ENCODE measurements at places on chromosomes 3 and 15.

- DNase-seq: no peak
Observed at GRCh38 chr3:116872688-116873087, 163.1 kb downstream of the TUSC7 start.

DNA sequence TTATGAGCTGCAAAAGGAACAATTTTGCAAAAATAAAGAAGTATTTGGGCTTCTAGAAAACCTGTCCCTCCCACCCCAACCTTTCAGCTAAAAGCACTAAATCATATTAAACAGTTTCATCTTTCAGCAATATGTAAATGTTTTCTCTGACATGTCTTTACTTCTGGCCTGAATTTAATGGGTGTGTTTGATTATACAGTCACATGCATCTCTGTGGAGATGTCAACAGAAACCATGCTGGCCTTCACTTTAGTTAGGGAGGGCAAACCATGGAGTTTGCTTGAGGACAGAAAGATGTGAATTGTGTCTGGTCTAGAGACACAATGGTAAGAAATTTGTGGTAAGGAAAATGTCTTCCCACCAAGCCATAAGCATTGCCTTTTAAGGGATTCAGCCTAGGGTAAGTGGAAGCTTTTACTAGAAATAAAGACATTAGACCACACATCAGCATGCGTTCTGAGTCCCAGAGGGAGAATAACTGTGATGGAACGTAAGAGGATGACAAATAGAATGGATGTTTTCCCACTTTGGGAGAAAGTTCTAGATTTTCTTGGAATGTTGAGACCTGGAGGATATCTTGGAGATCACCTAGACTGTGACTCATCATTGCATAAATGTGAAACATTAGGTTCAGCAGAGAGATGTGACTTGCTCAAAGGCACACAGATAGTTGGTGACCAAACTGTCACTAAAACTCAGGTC lies 68.9 kb downstream of the ST8SIA2 start:
- DNase-seq: no peak

DNA sequence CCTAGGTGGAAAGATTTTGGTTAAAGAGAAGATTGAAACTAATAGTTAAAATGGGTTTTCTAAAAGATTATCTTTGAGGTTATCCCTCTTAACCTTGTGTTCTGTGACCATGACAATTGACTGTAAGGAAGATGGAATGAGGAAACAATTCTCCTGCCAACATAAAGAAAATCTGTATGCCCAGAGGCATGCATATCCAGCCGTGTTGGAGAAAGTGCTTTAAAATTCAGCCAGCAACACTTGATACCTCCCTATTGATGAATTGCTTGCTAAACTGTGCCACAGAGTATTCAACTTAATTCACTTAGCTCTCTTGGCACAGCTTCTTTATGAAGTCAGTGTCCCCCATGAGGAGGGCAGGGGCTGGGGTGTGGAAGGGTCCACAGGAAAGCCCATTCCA lies 203.5 kb downstream of the UBE2E2 start:
- DNase-seq: no peak

GRCh38 chr15:78197632-78198031 lies 36.7 kb downstream of the ACSBG1 start:
- no peak for DNase-seq

DNA sequence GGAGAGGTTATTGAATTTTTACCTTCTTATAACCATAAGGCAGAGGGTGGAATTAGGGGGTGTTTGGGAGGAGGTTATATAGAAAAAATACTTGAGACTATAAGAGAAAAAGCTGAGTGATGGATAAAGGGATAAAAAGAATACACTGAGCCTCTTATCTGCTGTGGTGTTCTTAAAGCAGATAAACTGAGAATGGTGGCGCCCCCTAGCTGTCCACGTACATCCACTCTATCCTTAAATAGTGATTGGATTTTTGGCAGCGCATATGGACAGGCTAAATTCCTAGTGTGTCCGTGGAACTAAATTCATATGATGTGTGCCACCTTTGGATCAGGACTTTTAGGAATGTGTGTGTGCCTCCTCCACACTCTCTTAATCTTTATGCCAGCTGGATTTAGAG lies 121.1 kb downstream of the OXSM start:
- no peak for DNase-seq

DNA sequence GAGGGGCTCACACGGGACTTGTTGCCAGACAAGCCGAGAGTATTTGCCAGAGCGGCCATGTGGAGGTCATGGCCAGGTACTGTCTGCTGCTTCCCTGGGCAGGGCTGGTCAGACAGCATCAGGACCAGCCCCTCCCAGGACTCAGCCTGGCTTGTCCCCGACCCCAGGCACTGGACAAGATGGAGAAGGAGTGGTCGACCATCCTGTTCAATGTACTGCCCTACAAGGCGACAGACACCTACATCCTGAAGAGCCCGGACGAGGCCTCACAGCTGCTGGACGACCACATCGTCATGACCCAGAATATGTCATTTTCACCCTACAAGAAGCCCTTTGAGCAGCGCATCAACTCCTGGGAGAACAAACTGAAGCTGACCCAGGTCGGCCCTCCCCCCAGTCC lies 38.6 kb downstream of the DNAH1 start:
- DNase-seq: no peak

- no peak for DNase-seq
Observed at GRCh38 chr3:145900056-145900829, 260.7 kb downstream of the PLOD2 start.

GRCh38 chr3:3151513-3151912 lies 24.8 kb downstream of the TRNT1 start:
- DNase-seq: no peak

DNA sequence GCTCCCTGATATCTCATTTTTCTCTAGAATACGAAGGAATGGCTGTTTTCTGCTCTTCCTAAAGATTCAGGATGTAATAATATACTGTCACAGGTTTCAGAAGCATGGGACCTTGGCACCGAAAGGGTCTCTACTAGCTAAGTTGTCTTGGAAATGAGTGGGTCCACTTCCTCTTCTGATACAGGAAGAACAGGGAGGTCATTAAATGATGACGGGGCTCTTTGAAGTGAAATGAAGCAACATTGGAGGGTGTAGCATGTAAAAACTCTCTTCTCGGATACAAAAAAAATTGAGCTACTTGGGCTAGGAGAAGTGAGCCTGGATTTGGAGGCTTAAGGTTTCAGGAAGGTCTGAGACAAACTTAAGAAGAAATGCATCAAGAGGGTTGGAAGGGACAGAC lies 349.8 kb upstream of the TPRG1 start:
- DNase-seq: no peak

- no peak for DNase-seq
Observed at GRCh38 chr3:48023377-48023776, 7.2 kb upstream of the MAP4 start.

DNA sequence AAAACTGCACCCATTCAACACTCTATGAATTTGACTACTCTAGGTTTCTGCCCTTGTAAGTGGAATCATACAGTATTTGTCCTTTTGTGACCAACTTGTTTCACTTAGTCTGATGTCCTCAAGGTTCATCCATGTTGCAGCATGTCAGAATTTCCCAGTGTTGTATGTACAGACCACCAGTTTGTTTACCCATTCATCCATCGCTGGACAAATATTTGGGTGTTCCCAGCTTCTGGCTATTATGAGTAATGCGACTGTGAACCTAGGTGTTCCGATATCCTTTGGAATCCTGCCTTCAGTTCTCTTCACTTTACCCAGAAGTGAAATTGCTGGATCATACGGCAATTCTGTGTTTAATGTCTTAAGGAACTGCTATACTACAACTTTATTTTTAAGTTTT lies 12.6 kb downstream of the RPL32 start:
- DNase-seq: no peak

DNA sequence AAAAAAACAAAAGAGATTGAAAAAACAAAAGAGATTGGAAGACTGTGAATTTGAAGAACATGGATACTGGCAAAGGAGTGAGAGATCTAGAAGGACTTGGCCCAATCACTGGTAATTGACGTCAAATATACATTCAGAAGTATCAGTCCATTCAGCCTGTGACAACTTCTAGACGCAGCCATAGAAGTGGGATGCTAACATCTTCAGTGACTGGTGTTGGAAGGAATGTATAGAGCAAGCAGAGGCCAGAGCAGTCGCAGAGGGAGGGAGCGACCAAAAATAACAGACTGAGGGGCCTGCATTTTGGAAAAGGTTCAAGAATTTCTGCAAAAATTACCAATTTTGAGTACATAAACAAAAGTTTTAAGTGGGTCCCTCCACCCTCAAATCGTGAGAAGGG lies 473.3 kb downstream of the CADM2 start:
- no peak for DNase-seq

DNA sequence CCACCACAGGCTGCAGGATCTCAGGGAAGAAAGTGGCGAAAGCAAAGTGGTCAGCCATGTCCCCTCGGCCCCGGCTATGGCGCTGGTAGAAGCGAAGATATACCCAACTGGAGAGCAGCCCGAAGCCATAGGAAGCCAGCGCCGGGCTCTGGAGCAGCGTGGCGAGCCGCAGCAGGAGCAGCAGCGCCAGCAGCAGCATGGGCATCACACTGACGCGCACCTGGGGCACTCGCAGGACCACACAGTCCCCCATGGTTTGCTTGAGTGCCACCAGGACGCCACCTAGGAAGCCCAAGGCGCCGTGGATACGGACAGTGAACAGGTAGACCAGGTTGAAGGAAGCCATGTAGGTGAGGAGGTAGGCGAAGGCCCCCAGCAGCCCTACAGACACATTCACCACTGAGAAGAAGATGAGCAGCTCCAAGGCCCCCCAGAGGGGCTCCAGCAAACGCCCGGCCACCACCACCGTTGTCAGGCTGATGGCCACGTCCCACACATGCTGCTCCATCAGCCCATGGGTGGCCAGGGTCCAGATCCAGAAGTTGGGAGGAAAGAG lies 888 bp downstream of the TMEM115 start:
- no peak for DNase-seq

GRCh38 chr15:79092382-79092781 lies 1.8 kb upstream of the RASGRF1 start:
- no peak for DNase-seq

- peak; percentile 10 for DNase-seq
Observed at GRCh38 chr3:49534581-49535441, 19.5 kb upstream of the BSN start.

DNA sequence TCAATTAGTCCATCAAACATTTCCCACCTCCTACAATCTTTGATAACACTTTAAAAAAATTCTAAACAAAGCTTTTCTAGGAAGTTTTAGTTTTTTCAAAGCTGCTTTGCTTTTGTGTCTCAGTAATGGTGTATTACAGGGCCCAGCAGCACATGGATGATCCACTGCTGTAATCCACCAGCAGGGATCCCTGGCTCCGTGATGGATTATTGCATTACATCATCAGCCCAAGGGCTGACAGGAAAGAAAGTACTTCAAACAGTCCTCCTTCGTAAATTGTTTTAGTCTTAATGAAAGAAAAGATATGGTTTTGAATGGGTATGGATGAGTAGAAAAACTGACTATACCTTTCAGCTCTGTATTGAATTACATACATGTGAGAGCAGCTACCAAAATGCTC lies 688.9 kb upstream of the NAALADL2 start:
- DNase-seq: no peak

- DNase-seq: no peak
Observed at GRCh38 chr15:101044625-101045235, 125.6 kb downstream of the LRRK1 start.
